Globus pallidus (tissue), 1 donor: ENCODE measurements at places on chromosomes 2 and 18.

DNA sequence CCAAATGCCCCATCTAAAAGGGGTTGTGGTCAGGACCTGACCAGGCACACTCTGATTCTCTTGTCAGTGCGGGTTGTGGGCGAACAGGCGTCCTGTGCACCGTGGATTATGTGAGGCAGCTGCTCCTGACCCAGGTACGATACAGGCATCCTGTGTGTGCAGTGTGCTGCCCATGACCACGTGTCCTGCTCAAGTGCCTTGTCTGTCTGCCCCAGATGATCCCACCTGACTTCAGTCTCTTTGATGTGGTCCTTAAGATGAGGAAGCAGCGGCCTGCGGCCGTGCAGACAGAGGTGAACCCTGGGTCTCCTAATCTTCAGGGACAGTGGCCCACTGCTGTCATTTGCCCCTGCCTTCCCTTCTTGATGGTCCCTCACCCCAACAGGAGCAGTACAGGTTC is 14.6 kb downstream of the PTPN18 start:
- no peak for DNase-seq

GRCh38 chr2:187011206-187011832 is 162.3 kb upstream of the ZSWIM2 start:
- no peak for DNase-seq

GRCh38 chr2:26073830-26074229 is 39.9 kb downstream of the RAB10 start:
- DNase-seq, result no peak

DNA sequence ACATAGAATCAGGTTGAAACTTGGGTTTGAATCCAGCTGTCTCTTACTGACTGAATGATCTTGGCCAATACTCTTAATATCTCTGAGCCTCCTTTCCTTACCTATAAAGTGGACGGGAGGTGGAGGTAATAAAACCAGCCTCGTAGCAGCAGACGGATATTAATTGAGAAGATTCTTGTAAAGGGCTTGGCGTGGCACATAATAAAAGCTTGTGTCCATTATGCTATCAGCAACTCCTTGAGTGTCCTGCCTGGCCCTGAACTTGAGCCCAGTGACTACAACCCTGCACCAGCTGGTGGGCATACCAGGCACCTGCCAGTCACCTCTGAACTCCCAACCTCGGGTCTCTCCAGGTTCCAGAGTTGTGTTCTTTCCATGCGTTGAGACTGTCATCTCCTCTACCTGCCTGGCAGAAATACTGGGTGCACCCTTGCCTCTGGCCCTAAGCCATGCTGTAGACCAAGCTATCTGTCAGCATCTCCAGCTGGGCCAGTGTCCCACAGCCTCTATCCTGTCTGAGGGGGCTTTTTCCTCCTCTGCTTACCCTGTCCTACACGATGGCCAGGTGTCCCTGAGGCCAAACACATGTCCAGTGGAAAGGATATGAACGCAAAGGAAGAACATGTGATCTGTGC is 9.7 kb downstream of the CAPN13 start:
- DNase-seq, result no peak

DNA sequence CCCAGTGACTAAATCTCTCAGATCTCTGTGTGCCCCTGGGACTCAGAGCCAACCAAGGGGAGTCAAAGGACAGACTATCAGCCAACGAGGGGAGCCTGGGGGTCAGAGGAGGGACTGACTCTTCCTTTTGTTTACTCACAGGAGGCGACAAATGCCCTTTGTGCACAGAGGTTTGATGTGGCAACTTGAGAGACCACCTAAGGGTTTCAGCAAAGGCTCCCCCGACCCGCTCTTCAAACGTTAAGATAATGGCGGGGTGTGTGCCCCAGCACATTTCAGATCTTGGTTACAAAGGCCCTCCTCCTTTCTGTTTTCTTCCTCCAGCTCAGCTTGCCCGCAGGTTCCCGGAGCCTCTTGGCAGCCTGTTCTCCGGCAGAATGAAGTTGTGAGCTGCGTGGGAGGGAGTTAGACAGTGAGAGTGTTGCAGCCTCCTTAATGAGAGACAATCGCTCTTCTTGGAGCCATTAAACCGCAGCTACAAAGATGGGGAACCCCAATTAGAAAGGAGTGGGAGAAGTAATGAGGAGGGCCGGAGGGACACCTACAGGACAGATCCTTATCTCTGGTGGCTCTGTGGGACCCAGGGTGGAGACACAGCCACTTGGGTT is 76.2 kb downstream of the KIAA2012 start:
- no peak for DNase-seq

DNA sequence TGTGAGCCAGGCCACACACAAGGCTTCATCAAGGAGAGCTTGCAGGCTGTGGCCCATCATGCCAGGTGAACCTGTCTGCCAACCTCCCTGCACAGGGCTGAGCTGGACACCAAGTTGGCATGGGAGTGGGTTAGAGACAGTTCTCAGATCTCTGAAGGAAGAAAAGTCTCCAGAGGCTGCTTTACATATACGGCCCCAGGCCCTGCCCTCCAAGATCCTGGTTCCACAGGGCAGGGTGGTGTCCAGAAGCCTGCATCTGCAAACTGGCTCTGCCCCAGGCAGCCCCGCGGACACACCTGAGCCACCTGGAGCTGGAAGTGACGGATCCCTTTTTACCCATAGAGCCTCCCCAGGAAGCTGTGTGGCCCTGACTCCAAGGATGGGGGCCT is 24.2 kb upstream of the HES6 start:
- no peak for DNase-seq
